ENCODE measurements at places on chromosomes 1 and 21. TPM values are rescaled to one million over a fixed set of nuclear protein-coding genes. Genes with fewer than 3 reads are reported as not detected.

The HAO2 gene
- total RNA-seq, result not detected

The UMODL1 gene
- total RNA-seq, result not detected

The NR1I3 gene
- total RNA-seq, result not detected

The PRXL2B gene
- total RNA-seq, result 30.4 TPM

All from airway epithelial cell (primary cell).